Right cardiac atrium (tissue), 5 donors: ENCODE measurements at places on chromosomes 13 and 19.

- no peak for DNase-seq
Observed at GRCh38 chr19:47537493-47537892, 22.6 kb upstream of the NAPA start.

- DNase-seq, result no peak
Observed at GRCh38 chr19:11069561-11069960, 19.7 kb upstream of the LDLR start.

GRCh38 chr13:39811696-39812095, 156.2 kb downstream of the COG6 start:
- DNase-seq, result no peak

- no peak for DNase-seq
Observed at GRCh38 chr13:29801102-29801501, 49.3 kb downstream of the UBL3 start.

DNA sequence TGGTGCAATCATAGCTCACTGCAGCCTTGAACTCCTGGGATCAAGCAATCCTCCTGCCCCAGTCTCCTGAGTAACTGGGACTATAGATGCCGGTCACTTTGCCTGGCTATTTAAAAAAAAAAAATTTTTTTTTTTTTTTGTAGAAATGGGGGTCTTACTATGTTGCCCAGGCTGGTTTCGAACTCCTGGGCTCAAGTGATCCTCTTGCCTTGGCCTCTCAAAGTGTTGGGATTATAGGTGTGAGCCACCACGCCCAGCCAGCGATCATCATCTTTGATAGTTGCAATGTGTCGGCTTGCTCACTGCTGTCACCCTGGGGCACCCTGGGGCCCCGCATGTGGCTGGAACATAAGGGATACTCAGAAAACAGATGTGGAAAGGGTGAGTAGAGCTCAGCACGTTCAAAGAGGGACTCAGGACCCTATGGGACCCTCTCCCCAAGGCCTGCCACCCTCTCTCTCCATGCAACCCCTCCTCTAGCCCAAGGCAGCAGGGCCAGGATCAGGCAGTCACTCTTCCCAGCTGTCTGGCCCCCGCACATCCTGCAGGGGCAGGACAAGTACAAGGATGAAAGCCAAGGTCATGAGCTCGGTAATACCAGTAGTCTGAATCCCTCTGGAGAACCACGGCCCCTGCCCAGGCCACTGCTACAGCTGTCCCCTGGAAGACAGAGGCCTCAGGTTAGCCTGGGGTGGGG, 6.5 kb upstream of the CCL25 start:
- no peak for DNase-seq

DNA sequence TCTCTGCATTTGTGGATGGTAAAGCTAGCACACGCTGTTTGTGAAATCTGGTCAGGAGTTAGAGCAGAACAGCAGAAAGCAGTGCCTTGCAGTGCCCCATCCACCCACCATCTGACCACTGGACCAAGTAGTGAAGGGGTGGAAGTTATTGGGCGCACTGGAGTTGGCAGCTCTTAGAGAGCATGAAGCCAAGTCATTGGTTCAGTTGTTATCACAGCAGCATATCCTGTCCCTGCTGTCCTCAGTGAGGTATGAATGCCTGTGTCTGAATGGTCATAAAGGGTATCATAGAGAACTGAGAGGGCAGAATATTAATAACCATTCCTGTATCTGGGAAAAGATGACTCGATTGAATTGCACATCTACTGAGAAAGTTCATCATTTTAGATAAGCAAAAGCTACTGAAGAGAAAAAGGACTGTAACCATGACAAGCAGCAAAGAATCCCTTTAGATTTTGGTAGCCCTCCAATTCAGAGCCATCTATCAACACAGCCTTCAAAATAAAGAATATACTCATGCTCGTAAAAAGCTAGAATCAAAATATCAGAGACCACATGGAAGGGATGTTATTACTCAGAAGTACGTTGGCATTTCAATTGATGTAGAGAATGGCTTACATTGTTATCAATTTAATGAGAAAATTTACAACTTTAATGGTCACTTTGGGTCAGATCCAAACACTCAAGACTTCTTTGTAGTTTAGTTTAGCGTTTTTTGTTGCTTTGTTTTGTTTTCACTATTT, 919.0 kb downstream of the EFNB2 start:
- no peak for DNase-seq

DNA sequence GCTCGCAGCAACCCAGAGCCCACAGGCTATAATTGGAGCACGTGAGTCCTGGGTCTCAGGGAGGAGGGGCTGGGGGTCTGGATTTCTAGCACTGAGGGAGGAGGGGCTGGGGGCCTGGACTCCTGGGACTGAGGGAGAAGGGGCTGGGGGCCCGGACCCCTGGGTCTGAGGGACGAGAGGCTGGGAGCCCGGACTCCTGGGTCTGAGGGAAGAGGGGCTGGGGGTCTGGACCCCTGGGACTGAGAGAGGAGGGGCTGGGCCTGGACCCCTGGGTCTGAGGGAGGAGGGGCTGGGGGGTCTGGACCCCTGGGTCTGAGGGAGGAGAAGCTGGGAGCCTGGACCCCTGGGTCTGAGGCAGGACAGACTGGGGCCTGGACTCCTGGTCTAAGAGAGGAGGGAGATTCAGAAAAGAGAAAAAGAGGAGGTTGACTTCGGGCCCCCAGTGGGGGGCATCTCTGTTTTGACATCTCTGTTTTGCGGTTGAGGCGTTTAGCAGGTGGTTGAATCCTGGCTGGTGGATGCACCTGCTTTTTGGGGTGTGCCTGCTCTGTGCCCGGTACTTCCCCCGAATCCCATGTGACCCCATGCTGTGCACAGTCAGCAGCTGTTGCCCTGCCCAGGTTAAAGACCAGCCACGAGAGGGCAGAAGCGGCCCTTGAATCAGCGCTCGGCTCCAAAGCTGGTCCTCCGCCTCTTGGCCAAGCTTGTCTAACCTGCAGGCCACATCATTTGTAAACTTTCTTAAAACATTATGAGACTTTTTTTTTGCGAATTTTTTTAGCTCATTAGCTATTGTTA, 10.5 kb downstream of the PVR start:
- DNase-seq, result peak; percentile 88

GRCh38 chr13:112605531-112605990, 17.6 kb upstream of the TUBGCP3 start:
- DNase-seq, result no peak

GRCh38 chr13:79228972-79229371, 177.1 kb downstream of the RBM26 start:
- no peak for DNase-seq

DNA sequence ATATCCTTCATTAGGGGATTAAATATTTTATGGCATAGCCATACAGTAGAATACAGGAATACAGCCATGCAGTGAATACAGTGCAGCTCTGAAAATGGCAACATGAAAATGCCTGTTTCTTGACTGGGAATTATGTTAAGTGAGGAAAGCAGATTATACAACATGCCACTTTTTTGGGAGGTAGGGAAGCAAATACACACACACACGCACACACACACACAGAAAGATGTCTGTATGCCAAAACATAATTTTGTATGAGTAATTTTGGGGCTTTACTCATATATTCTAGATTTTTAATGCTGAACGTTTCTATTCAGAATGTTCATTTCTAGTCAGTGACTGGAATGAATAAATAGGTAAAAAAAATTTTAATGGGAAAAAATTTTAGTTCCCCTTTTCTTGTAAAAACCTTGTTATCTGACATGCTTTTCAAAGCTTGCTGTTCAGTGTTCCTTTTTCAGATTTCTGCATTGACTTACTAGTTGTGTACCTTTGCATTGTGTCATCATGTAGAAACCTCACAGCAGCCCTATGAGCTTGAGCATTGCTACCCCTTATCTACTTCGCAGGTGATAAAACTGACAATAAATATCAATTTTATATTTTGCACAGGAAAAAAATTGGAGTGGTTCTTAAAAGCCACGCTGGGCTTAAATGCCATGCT, 7.8 kb downstream of the GPR183 start:
- DNase-seq, result no peak

GRCh38 chr13:20702915-20703779, at the start of gene IL17D:
Gene IL17D, plus strand, starts transcription at chr13:20703699. Its CDS starts 303 bp downstream, at chr13:20704002.
- peak; percentile 76 for DNase-seq

DNA sequence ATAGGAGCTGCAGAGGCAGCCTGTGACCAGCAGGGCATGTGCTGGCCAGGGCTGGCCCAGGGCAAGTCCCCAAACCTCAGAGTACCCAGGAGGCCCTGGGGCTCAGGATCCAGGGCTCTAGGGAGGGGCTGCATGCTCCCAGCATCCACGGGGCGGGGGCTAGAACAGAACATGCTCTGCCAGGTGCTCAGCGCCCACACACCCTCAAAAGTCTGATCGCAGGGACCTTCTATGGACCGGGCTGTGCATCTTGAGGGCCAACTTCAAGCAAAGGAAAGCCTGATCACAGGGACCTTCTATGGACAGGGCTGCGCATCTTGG, 33.5 kb downstream of the ELL start:
- no peak for DNase-seq

DNA sequence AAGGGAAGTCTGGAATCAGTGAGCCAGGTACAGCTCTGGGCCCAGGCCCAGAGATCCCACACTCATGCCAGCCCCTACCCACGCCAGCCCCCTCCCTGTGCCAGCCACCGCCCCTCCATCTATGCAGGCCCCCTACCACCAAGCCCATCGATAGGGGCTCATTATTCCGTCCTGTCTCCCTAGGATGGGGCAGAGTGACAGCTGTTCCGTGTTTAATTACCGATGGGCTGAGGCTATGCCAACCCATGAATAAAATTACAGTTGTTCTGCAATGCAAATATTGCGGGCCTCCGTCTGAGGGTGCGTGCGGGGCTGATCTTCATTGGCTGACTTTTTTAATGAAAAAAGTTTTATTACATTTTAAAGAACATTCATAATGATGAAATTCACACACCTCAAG, 35.6 kb upstream of the PEPD start:
- DNase-seq, result no peak

- DNase-seq, result no peak
Observed at GRCh38 chr13:94415500-94416237, 63.8 kb downstream of the DCT start.

DNA sequence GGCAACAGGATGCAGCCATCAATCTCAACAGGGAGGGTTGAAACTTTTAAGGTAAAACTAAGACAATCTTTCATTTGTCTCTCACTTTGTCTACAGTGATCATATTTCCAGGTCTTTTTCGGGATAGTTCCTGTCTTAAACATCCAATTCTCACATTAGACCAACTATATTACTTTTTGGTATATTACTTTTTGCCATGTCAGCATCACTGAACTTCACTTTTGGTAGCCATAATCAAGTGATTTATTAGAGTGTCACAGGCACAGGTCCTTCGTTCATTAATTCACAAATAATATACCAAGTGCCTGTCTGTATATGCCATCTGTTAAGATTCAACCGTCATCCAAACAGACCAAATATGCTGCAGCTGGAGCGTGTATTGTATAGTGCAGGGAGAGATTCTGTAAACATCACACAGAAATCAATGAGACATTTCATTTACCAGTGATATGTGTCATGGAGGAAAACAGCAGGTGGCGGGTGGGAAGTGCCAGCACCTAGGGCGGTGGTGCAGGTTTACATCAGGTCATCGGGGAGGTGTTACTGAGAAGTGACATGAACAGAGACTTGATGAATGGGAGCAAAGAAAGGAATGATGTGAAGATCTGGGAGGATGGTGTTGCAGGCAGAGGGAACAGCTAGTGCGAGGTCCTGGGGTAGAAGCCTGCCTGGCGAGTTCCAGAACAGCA, 24.9 kb downstream of the ARHGEF7 start:
- DNase-seq, result no peak

- DNase-seq, result no peak
Observed at GRCh38 chr13:20175907-20176652, 15.2 kb upstream of the GJA3 start.

- DNase-seq, result no peak
Observed at GRCh38 chr13:75607447-75607846, 28.7 kb upstream of the LMO7 start.

DNA sequence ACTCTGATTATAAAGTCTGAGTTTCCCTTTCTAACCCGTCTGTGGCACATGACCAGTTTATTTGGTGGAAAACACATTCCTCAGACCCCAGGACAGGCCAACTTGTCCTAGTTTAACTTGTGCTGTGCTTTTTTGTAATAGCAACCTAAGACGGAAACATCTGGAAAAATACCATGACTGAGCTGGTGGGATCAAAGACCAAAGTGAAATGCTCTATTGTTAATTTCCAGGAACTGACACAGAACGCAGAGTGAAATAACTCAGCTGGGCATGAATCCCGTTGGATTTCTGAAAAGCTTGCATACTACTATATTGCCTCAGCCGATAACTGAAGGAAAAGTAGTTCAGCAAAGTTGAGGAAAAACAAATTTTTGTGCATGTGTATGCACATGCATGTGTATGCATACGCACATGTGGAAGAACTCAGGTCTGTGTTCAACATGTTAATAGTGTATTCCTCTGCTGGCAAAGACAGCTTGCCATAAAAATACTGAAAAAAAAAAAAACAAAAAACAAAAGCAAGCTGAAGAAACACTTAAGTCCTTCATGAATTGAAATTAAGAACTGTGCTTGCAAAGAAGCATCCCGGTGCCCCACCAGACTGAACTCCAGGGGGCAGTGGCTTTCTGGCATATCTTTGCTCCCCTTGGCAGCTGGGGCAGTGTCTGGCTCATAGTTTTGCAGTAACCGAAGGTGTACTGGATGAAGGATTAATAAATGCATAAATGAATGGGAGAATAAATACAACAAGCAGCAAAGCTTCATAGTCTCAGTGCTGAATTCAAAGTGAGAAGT, 187.8 kb downstream of the LHFPL6 start:
- peak; percentile 49 for DNase-seq

- DNase-seq, result no peak
Observed at GRCh38 chr13:103521532-103521931, 455.3 kb upstream of the SLC10A2 start.

- no peak for DNase-seq
Observed at GRCh38 chr13:48828962-48829411, 146.7 kb upstream of the FNDC3A start.

DNA sequence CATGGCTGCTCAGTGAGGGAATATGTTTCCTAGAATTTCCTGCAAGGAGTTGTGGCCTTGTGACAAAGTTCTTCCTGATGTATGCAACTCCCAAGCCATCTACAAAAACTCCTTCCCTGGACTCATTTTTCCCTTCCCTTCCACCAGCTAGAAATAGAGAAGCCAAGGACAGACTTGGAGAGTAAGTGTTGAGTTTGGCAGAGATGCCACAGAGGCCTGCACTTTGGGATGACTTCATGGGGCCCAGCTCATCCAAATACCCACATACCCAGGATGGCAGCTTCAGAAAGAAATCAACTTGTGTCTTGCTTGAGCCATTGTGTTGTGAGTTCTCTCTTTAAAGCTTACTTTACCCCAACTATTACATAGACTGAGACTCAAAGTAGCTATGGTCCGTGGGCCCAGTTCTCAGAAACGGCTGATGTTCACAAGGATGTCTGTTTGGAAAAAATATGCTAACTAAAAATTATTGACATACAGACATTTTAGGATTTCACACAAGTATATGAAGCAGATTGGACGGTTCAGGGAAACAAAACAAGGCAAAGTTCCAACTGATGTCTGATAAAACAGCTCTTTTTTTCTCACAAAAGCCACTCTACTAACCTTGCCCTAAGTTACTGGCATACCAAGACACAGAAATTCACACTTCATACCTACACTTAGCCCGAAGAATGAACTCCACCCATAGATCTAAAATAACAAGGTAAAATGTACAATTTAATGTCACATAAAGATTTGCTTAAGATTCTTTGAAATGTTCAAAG, 107.9 kb downstream of the NALCN start:
- no peak for DNase-seq
